ENCODE measurements at places on chromosomes 12 and 14.

GRCh38 chr14:104403421-104404220 lies 175.9 kb upstream of the C14orf180 start:
- DNase-seq, result no peak

- DNase-seq, result no peak
These were observed 74.0 kb upstream of the MDM1 start for GRCh38 chr12:68406134-68406576.

GRCh38 chr14:88168498-88169165 lies 154.4 kb downstream of the KCNK10 start:
- peak; percentile 28 for DNase-seq

DNA sequence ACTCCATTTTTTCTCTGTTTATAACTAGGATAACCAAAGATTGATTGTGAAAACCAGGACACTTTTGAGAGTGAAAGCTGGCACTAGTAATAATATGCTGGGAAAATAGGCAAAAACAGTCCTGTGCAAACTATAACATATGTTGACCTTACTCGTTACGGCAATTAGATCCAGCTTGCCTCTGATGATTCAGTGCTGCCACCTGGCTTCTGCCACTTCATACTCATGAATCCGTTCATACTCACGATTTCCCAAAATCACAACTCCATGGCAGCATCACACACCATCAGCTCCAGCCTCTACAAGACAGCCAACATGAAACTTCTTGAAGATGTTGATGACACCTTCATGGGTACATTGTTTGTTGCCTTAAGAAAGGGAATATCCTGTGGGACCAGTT lies 49.1 kb upstream of the CAND1 start:
- no peak for DNase-seq

GRCh38 chr14:91228112-91229004 lies 16.1 kb downstream of the GPR68 start:
- DNase-seq, result peak; percentile 82

DNA sequence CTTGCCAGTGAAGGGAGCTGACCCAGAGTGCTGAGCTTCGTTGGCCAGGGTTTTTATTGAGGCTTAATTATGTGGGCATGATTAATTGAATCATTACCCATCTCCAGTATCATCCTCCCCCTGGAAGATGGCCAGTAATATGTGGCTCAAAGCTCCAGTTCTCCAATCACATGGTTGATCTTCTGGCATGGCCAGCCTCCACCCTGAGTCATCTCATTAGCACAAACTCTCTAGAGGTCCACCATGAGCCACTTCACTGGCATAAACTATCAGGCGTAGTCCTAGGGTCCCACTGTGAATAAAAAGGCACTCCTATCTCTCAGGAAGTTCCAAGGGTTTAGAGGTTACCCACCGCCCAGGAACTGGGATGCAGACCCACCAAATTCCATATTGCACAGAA lies 135.0 kb downstream of the ANO6 start:
- no peak for DNase-seq

DNA sequence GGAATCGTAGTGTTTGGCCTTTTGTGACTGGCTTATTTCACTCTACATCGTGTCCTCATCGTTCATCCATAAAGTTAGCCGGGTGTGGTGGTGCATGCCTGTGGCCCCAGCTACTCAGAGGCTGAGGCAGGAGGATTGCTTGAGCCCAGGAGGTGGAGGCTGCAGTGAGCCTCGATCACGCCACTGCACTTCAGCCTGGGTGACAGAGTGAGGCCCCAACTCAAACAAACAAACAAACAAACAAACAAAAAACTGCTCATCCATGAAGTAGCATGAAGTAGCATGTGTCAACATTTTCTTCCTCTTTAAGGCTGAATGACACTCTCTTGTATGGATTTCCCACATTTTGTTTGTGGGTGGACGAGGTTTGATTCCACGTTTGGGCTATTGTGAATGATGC lies 44.0 kb upstream of the MEG3 start:
- no peak for DNase-seq

GRCh38 chr14:100120522-100121269 lies 38.7 kb downstream of the DEGS2 start:
- no peak for DNase-seq

DNA sequence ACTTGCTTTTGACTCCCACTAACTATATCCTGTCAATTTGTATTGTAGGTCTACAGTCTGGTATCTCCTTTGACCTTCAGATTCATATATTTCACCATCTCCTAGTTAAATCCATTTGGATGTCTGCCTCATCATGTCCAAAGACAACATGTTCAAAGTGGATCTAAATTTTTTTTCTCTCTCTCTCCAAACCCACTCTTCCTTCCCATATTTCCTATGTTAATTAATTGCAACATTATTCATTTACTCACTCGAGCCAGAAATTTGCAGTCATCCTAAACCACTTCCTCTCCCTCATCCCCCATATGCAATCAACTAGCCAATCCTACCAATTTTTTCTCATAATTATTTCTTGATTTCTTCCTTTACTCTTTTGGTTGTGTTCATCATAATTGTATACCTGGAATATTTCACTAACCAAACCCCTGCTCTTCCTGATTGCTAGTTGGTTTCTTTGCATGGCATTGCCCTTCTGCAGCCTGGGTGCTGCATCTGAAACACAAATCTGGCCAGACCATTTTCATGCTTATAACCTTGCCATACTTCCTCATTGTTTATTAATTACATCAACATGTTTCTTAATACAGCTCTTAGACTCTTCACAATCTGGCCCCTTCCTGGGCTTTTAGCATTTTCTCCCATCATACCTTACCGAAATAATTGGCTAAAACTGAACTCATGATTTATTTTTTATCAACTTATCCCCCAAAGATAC lies 442.2 kb downstream of the ADAMTS20 start:
- no peak for DNase-seq

DNA sequence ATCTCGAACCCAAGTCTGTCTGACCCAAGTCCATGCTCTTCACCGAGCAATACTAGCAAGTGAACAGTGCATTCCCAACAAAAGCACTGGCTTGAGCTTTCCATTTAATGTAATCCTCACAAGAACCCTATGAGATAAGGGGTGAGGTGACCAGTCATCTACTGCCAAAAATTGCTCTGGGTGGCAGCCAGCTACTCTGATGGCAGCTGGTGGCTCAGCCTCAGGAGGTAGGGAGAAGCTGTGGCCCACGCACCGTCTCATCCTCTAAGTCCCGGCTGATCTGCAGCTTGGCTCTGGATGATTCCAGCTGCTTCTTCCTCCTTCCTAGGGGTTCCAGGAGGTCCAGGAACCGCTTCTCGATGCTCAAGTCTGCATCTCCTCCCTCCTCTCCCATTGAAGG lies 75.2 kb downstream of the PLEKHG3 start:
- no peak for DNase-seq

DNA sequence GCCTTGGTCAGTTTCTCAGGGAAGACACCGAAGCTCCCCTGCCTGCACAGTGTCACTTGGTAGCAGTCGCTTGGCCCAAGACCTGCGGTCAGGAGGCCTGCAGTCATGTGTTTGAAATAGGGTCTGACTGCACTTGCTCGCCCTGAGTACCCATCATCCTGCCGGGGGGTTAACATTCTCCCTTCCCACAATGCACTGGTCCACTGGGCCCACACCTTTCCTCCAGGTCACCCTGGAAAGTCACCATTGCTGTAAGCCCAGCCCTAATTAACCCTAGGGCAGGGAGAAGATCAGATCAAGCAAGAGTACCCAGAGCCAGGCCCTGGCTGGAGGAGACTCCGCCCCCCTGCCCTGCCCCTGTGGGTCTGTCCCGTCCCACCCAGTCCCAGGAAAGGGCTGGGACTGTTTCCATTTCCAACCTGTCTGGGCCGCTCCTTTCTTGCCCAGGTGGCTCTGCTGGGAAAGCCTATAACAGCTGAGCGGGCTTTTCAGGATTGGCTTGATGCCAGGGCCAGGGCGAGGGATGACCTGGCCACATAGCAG lies 87.1 kb downstream of the ZFP36L1 start:
- no peak for DNase-seq

DNA sequence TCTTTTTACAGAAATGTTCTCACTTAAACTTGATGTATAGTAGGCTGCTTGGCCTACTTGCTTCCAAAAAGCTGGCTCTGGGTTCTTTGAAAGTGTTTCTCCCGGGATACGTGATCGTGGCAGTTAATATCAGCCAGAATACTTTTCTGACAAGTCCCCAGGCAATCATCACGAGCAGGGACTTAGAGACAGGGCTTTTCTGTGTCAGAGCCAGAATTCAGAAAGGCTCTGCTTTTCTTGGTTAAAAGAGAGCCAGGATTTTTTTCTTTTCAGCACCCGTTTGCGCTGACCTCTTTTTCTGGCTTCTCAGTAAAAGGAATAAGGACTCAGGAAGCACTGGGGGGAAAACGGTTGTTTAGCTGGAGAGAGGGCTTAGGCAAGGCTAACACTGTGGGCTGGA lies 57.8 kb upstream of the ARHGAP5 start:
- DNase-seq, result no peak

DNA sequence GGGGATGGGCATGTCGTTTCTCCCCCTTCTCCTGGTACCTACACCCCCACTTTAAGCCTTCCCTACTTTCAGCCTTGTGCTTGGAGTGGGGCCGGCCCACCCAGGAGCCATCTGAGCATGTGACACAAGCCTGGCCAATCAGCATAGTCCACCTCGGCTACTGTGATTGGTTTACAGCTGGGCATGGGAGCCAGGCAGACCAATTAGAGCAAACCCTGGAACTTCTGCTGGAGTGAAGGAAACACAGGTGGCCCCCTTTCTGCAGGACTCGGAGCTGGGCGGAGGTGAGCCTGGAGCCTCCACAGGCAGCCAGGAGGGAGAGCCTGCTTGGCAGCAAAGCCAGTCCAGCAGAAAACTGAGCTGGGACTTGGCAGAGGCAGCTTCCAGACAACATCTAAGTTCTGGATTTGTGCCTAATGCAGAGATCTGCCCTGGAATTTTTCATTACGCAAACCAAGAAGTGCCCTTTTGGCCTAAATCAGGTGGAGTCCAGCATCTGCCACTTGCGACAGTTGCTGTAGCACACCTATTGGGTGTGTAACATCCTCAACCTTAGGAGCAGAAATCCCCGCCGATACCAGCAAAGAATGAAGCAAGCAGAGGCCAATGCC lies 59.5 kb downstream of the SCARB1 start:
- DNase-seq, result no peak

DNA sequence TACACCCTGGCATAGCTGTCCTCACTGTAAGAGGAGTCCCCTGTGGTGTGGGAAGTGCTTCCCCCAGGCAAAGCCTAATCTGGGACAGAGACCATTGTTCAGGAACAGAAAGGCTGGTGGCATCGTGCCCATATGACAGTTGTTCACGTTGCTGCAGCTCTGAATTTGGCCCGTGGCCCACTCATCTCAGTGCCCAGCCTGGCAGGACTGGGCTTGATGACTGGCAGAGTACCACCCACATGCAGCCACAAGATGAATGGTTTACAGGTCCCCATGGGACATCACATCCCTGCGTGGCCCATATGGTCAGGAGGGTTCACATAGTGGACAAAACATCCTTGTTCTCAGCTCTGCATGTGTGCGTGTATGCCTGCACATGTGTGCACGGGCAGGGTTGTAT lies 17.5 kb downstream of the IQSEC3 start:
- no peak for DNase-seq

- no peak for DNase-seq
These were observed 7.0 kb upstream of the TINF2 start for GRCh38 chr14:24249230-24250021.

DNA sequence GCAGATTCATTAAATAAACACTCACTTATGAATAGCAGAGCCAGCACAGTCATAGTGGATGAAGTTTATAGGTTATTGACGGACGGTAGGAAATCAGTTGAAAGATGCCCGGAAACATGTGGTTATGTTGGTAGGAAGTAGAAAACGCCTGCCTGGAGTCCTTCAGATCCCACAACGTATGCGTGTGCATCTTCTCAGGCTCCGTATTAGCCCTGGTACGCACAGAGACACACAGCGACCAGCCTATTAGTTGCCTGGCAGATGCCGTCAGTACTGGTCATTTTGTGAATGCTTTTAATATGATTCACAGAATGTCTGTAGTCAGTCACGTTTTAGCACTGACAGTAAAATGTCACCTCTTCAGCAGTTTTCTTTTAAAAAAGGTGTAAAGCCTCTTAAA lies 196.4 kb downstream of the RGS6 start:
- no peak for DNase-seq

- DNase-seq, result no peak
These were observed 136.2 kb upstream of the RTL1 start for GRCh38 chr14:101039755-101040138.

DNA sequence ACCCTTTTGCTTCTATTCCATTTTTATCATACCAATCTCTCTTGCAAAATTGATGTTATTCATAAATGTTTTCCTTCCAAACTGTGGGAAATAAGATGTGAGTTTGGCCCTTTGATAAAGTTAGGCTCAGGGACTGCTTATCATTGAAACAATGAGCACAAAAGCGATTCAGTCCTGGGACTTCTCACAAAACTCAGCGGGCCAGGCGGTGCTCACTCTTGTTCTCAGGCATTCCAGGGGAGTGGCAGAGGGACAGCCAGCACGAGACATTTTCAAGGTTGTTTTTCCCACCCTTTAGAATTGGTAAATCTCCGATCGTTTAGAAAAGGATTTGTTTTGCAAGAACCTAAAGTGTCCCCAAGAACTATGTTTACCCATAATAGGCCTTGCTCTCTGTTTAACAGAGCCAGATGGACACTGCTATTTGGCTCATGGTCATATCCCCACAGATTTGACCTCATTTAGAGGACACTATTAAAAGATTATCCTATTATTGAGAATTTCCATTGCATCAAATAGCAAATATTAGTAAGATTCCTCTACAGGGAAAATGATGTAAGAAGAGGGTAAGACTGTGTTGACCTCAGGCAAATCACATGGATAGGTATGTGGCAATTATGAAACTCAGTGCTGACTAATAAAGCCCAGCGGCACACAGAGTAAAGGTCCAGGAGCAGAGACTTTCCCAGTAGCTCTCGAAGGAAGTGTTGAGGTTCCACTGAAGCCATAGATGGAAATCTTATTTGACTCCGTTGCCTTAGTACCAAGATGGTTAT lies 102.7 kb upstream of the USP44 start:
- no peak for DNase-seq

- no peak for DNase-seq
These were observed 156.2 kb downstream of the ETV6 start for GRCh38 chr12:11805680-11806079.

DNA sequence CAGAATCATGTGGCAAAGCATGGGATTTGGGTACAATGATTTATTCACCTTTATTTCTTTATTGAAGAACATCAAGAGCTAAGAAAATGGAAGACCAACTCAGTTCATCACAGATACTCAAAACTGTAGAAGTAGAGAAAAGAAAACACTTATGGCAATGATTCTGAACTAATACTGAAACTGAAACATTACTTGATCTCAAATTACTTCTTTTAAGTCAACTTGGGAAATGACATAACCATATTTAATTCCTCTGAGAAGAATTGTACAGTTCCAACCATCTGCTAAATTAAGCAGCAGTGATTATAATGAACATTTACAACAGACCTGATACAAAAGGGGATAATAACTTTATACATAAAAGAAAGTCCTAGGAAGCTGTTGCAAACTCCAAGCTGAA lies 466.5 kb downstream of the TMTC2 start:
- no peak for DNase-seq

DNA sequence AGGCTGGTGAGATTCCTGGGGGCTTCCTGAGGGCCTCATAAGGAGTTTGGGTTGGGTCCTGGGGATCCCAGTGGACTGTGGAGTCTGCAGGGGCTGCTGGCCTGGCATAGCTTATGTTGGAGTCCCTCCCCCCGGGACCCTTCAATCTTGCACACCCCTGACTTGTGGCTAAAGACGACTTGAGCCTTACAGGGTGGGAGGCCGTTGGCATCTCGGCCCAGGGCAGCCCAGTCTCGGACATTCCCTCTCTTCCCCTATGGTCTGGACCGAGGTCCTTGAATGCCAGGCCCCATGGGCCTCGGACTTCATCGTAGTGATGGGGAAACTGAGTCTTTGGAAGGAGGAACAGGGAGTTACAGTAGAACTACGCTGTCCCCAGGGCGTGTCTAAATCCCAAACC lies 12.5 kb downstream of the RTL1 start:
- no peak for DNase-seq

All from stimulated activated CD4-positive, alpha-beta T cell treated with anti-CD3 and anti-CD28 coated beads, Interleukin-1b, Interleukin-23, amount 100 ng/mL, for 24 hours (primary cell).